ENCODE measurements at places on chromosomes 3 and 15. TPM values are rescaled to one million over a fixed set of nuclear protein-coding genes. Genes with fewer than 3 reads are reported as not detected.

- DNase-seq, result no peak
Measured at GRCh38 chr3:18007980-18008379, 265.5 kb upstream of the TBC1D5 start.

DNA sequence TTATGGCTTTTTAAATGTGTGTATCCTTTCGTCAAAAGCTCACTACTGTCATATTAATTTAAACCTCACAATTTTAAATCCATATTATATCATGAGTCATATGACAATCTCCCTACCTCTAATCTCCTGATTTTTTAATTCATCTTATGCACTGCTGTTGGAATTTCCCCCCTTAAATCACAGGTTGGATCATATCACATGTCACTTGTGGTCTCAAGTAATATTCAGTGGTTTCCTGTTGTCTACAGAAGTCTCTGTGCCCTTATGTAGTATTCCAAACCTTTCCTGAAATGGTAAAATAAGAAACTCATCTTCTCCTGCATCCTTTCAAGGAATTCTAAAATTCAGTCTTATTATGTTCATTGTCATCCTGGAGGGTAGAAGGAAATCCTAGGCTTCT is 116.0 kb upstream of the CBLB start:
- no peak for DNase-seq

GRCh38 chr3:38645601-38646000 is 3.9 kb downstream of the SCN5A start:
- DNase-seq, result no peak

- DNase-seq, result no peak
Measured at GRCh38 chr15:76206325-76206976, 104.8 kb downstream of the ETFA start.

The RHOA gene
- 370 TPM for total RNA-seq

Data from natural killer cell (primary cell).